ENCODE measurements at places on chromosomes 5 and 9. TPM values are rescaled to one million over a fixed set of nuclear protein-coding genes. Genes with fewer than 3 reads are reported as not detected.
A peak's percentile ranks its signal among the peaks of the same experiment; 100 is the strongest.

DNA sequence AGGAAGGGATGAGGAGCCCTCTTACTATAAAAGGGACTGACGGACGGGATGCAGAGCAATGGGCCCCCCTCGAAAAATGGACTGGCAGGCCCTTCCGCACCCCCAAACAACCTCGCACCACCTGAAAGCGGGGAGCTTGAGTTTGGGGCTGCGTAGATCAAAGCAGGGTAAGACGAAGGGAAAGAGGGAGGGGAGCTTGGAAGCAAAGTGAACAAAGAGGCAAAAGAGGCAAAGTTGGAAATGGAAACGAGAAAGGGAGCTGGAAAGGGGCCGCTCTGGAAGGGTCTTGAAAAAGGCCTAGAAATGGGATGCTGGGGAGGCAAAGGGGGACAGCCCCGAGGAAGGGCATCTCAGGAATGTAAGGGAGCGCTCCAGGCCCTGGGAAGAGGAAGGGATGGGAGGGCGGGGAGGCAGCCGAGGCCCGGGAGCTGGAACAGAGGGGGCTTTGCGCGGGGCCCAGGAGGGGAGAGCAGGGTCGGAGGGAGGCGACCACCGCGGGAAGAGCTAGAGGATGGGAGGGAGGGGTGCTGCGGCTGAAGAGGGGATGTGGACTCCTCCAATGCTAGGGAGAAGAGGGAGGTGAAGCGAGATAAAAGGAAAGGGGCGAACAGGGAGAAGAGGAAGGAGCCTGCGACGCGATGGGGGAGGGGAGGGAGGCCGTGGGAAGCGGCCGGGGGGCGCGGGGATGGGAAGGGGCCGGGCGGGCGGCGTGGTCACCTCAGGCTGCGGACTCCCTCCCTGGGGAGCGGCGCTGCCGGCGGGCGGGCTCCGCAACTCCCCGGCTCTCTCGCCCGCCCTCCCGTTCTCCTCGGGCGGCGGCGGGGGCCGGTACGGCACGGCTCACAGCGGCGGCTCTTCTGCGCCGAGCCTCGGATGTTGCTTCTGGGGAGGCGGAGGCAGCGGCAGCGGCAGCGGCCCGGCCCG is 577 bp downstream of the RNF145 start:
- H3K4me3 ChIP-seq = peak overlapping the region; percentile 92
- peak; percentile 25 for DNase-seq
- H3K27me3 ChIP-seq = no peaks in the 10 kb centered on the region

GRCh38 chr5:20055301-20055700 is 67.3 kb upstream of the CDH18 start:
- DNase-seq = no peak
- H3K27me3 ChIP-seq = no peaks in the 10 kb centered on the region
- H3K27ac ChIP-seq = no peak overlapping the region
- H3K36me3 ChIP-seq = no peaks in the 10 kb centered on the region

DNA sequence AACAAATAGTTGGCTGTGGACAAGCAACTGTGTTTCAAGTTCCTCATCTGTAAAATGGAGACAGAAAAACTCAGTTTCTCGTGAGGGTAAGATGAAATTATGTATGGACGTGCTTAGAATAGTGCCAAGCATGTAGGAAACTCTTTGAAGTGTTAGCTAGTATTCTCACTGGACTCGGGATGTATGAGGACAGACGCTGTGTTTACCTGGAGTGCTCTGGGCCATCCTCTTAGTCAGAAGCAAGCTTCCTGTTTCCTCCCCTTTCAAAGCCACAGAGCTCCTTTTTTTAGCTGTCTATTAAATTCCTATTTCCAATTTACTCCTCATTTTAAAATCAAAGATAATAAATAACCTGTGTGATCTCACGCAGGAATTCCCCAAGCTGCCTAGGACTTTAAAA is 23.8 kb upstream of the IQGAP2 start:
- no peak overlapping the region for H3K27ac ChIP-seq
- H3K27me3 ChIP-seq = no peaks in the 10 kb centered on the region
- H3K4me3 ChIP-seq = no peak overlapping the region
- H3K36me3 ChIP-seq = no peaks in the 10 kb centered on the region
- no peak for DNase-seq

GRCh38 chr9:110217656-110218099 is 9.7 kb upstream of the C9orf152 start:
- no peaks in the 10 kb centered on the region for H3K36me3 ChIP-seq
- no peak overlapping the region for H3K4me3 ChIP-seq
- H3K4me1 ChIP-seq = no peaks in the 10 kb centered on the region
- H3K27me3 ChIP-seq = peaks cover 4% of the 10 kb centered on the region
- no peak overlapping the region for H3K27ac ChIP-seq
- peak; percentile 27 for DNase-seq

The MEF2C gene
- 20.5 TPM for total RNA-seq
